Adrenal gland (tissue), 19 donors: ENCODE measurements at places on chromosomes 2 and 18.

DNA sequence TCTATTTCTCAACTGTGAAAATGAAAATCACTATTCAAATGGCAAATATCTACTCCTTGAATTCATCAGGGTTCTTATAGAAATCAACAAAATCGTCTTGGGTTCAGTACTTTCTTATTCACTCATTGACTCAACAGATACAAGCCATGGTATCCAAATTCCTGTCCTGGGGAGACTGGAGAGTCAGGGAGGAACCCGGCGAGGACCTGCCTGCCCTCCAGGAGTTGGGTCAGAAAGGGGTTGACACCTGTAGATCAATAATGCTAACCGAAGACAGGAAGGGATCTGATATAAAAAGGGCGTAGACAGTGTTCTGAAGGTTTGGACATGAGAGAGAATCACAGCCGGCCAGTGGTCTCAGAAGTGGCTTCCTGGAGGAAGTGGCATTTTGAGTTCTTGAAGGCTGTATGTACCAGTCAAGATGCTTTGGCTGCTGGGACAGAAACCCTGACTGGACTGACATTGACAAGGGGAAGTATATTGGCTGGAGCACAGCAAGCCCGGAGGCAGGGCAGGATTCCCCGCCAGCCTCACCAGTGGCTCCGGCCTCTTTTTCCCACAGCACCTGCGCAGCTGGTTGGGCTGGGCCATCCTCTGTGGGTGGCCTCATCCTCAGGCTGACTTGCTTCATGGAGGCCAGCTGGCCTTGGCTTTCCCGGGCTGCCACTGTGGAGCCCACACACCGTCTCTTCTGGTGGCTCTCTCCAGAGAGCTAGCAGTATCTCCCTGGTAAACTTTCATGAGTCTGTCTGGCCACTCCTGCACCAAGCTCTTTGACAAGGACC lies 3.0 kb downstream of the LRRFIP1 start:
- DNase-seq = no peak

GRCh38 chr2:14234911-14235310 lies 397.6 kb upstream of the LRATD1 start:
- DNase-seq = no peak

GRCh38 chr2:212495046-212495445 lies 43.6 kb downstream of the ERBB4 start:
- DNase-seq = no peak

GRCh38 chr2:144111437-144111836 lies 408.5 kb downstream of the ZEB2 start:
- DNase-seq = peak; percentile 39

- DNase-seq = peak; percentile 46
Measured at GRCh38 chr2:23565814-23566213, 180.8 kb downstream of the KLHL29 start.

- DNase-seq = no peak
Measured at GRCh38 chr2:169119851-169120250, 50.5 kb downstream of the DHRS9 start.

GRCh38 chr2:112813280-112813966 lies 23.2 kb downstream of the IL1B start:
- DNase-seq = no peak

DNA sequence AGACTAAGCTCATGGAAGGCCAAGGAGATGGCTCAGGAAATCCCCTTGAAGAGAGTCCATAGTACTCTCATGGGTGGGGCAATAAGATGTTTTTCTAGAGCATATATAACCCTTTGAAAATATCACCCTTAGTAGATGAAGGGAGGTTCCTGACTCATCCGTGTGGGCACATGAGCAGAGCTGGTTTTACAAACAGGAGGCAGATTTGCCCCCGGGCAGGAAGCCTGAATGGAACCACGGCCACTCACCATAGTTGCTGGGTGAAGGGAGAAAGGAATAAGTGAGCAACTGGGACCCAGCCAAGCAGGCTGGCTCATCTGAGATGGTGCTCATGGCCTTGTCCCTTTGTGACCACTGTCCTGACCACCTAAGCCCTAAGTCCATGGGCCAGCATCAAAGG lies 29.0 kb upstream of the MAPRE3 start:
- DNase-seq = no peak
